T-helper 1 cell (primary cell): ENCODE measurements at places on chromosomes 6 and 20.

DNA sequence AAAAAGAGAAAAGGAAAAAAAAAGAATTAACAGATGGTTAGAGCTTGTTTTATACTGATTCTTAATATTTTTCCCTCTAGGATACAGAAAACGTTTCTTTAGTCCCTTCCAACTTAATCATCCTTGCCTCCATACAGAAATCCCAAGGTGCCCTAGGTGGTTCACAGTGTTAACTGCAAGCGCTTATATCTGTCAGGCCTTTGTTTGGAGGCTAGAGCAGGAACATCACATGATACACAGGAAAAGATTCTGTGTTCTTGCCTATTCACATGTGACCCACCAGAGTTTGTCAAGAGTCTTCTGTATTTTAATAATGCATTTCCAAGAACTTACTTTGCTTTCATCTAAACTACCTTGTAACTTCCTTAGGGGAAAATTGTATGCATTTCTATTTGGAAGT, 31.3 kb downstream of the ANKRD6 start:
- no peak for DNase-seq

DNA sequence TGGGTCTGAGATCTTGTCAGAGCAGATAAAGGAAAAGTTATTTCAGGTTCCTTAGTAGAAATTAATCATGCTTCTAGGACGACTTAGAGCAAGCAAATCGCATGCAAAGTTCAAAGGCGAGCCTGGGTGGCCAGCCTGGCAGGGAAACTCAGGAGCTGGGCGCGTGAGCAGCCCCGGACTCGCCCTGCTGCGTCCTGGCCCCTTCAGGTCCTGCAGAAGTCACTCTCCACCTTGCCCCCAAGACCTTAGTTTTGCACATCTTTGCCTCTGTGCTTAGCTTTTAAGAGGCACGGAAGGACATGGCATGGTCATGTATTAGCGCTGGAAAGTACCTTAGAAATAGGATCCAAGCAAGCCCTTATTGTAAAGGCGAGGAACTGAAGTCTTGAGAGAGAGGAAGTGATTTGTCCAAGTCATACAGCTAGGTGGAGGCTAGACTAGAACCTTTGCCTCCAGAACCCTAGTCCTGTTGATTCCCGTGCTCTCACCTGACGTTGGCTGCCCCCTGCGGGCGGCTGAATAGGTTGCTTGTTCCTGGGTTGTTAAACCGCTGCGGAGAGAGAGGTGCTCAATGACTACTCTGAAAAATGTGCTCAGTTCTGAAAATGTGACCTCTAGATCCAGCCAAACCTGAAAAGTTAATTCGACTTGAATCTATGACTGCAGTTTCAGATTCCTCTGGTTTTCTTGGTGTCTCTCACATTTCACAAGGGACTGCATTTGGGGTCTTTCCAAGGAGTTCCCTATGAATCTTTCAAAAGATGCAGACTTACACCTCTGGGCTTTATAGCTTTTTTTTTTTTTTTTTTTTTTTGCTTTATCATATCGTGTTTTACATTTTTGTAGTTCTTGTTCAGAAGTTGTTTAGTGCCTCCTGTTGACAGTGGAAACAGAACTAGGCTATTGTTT, 2.7 kb downstream of the MYB start:
- DNase-seq: peak; percentile 33

DNA sequence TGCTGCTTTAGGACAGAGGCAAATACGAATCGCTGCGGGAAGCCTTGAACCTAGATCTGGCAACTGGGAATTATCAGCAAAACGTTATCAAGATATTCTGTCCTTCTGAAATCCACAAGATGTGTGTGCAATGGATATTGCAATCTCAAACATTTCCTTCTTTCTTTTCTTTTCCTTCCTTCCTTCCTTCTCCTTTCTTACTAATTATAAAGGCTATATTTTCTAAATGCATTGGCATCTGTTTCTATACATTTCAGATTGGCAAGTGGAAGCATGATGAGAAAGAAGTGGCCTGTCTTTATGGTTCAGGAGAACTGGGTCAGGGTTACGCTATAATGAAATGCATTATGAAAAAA, 2.0 kb downstream of the TAGAP start:
- no peak for DNase-seq

DNA sequence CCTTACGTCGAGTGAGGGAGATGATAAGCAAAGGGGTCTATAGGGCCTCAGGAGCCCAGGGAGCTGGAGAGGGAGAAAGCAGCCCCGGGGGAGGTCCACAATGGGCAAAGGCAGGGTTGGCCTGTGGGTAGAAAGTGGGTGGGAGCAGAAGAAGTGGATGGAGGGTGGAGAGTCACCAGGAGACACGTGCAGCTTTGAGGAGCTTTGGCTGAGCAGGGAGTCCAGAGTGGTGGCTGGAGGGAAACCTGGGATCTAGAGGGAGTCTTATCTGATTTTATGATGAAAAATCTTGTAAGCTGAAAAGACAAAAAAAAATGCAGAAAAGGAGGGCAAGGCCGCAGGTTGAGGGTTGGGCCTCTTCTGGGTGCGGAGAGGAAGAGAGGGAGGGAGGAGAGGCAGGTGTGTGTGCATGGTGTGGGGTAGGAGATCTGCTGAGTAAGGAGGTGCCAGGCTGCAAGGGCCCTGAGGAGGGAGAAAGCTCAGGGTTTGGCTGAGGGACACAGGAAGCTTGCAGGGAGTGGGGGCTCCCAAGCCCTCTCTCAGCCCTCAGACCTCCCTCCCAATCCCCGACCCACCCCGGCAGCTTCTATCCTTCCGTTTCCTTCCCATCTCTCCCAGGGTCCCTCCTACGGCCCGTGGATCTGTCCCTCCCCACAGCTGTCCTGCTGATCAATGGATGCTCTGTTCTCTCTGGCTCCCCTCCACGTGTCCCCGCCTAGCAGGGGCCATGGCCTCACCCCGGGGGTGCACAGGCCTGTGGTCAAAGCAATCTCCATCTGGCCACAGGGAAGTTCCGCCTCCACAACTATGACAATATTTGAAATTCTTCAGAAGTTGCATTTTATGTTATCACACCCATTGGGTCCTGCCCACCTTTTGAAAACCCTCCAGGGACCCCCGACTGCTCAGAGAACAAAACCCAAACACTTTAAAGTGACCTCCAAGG, 17.1 kb upstream of the BPI start:
- no peak for DNase-seq

GRCh38 chr6:158498362-158498761, 61.5 kb upstream of the TMEM181 start:
- DNase-seq: no peak

GRCh38 chr6:158337332-158337731, 25.1 kb downstream of the TULP4 start:
- no peak for DNase-seq

GRCh38 chr6:100432136-100432535, 32.6 kb downstream of the SIM1 start:
- no peak for DNase-seq

- DNase-seq: no peak
Observed at GRCh38 chr20:53365539-53366075, 228.0 kb downstream of the ZNF217 start.

DNA sequence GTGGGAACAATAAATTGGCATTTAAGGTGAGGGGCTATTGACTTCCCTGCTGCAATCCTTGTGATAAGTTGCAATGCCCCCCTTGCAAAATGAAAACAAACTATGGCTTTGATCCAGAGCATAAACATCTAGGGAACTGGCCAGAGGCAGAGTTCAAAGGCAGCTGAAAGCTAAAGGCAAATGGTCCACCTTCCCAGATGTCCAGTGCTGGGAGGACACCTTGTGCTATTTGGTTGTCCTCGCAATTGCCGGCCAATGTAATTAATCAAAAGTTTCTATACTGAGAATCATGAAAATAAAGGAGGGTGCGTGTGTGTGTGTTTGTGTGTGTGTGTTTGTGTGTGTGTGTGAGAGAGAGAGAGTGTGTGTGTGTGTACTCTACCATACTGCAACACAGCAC, 337.4 kb downstream of the CBLN4 start:
- DNase-seq: no peak

DNA sequence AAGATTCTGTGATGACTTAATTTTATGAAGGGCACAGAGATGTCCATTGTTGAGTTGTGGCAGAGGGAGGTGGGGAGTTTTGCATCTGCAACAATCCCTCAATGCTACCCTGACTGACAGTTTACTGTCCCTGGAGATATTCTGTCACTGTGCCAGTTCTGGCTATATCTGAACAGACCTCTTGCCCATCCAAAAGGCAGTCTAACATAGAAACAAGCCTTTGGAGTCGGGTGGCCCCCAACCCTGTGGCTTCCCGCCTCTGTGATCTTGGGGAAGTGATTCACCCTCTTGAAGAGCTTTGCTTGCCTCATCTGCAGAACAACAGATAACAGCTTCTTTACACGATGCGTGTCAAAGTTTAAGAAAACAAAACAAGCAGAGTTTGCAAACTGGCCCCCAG, 3.8 kb upstream of the E2F1 start:
- peak; percentile 56 for DNase-seq

- DNase-seq: no peak
Observed at GRCh38 chr6:37115236-37115895, 54.6 kb upstream of the PIM1 start.

DNA sequence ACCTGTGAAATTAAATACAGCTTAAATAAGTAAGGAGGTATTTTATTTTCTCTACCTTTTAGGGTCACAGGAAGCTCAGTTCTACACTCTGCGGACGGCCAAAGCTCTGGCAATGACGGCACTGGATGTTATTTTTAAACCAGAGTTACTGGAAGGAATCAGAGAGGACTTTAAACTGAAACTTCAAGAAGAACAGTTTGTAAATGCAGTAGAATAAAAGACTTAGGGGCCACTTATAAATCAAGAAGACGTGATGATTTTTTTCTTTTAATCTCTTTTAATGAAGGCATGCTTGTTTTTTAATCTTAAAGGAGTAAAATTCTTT, 16.2 kb downstream of the PM20D2 start:
- no peak for DNase-seq

DNA sequence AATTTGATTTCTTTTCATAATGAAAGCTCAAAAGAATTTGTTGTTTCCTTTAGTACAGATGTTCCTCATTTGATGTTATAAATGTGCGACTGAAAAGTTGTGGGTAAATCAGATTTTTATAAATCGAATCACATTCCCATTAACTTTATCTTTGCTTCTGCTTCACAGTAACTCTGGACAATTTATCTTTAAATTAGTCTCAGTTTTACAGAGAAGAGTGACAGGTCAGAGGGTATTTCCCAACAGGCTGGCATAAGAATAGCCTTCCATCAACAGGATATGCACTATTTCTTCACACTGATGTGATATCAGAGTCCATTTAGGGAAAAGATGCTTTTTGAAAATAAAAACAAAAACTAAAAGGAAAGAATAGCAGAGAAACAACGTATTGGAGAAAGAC, 286.9 kb downstream of the FRK start:
- DNase-seq: no peak

DNA sequence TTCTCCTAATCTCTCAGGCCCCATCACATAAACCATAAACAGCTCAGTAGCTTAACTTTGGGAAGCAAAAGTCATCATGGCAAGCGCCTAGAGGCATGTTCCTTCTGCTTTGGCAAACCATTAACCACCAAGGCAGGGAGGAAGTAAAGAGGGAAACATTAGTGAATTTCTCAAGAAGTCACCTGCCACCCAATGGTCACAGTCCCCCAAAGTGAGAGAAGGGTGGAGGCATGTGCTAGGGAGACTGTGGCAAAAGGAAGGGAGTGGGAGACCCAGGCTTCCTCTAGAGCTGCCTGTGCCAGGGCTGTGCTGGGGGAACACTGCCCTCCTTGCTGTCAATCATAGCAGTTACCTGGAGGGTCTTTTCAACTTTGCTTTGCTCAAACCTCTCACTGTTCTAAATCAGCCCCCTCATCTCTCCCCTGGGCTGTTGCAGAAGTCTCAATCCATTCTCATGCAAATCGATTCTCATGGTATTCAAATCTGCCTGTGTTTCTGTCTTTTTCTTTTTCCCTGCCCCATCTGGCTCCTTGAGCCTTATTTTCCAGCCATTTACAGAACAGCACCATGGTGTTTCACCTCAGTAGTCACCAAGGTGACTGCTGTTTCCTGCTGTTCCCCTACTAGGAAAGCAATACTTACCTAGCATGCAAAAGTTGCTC, 1.8 kb upstream of the RNF24 start:
- no peak for DNase-seq

DNA sequence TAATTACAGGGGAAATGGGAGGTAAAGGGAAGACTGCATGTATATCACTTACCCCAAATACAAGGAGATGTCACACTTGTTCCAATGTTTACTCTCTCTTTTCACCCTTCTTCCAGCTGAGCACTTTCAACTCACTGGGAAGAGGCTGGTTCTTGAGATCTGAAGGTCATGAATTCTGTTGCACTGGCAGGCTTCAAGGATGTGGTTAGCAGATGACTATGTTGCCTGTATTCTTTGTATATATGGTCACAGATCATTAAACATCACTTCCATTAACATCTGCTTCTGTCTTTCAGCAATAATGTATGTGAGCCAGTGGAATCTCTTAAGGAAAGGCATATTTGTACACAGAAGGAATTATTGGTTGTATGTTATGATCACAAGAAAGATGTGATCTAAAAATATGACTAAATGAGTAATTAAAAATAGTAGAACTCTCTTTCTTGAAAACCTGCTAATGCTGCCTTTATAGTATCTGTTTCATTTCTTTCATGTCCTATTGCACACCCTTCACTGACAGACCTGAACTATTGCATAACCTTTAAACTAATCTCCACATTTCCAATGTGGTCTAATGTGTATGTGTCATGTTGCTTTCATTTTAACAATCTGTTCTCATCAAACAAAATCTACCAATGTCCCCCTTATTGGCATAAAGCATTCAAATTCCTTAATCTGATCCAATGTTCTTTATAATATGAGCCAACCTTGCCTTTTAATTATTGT, 131.4 kb upstream of the EPHA7 start:
- no peak for DNase-seq

- no peak for DNase-seq
Observed at GRCh38 chr6:137353346-137353745, 134.2 kb upstream of the IFNGR1 start.

DNA sequence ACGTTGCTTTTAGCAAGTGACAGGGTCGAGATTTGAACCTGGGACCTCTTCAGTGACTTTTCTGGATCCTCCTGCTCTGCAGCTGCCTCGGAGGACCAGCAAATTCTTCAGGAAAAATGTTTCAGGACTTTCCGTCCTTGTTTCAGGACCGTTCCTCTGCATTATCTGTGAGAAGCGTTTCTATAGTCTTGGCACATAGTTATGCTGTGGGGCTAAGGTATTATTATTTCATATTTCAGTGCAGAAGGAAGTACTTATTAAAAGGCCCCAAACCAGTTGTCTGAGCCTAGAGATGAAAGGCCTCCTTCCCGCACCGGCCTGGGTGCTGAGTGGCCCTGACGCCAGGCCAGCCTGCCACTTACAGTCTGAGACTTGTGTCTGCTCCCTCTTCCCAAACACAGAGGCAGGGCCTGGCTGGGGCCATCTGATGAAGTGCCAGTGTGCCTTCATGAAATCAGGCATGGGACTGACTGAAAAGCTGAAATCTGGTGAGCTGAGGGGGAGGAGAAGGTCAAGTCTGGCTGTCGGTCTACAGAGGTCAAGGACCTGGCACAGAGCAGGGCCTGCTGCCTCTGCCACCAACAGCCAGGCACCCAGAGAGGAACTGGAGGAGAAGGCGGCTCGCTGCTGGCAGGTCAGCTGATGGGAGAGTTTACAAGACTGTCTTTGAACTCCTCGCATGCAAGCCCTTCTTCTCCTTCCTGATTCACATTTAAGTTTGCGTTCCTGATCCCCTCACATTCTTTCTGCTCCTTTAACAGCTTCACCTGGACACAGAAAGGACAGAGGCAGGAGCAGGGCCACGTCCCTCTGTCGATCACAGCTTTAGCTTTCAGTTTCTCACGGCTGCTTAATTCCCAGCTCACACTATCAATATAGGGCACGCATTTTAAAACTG, 8.9 kb upstream of the QKI start:
- DNase-seq: no peak
